ENCODE measurements at places on chromosomes 7 and 10.

GRCh38 chr10:90125456-90126255 lies 424.3 kb downstream of the KIF20B start:
- DNase-seq, result no peak

- no peak for DNase-seq
These were observed 491.4 kb downstream of the NEBL start for GRCh38 chr10:20405761-20406160.

GRCh38 chr7:32336726-32337125 lies 153.5 kb downstream of the LSM5 start:
- peak; percentile 8 for DNase-seq

DNA sequence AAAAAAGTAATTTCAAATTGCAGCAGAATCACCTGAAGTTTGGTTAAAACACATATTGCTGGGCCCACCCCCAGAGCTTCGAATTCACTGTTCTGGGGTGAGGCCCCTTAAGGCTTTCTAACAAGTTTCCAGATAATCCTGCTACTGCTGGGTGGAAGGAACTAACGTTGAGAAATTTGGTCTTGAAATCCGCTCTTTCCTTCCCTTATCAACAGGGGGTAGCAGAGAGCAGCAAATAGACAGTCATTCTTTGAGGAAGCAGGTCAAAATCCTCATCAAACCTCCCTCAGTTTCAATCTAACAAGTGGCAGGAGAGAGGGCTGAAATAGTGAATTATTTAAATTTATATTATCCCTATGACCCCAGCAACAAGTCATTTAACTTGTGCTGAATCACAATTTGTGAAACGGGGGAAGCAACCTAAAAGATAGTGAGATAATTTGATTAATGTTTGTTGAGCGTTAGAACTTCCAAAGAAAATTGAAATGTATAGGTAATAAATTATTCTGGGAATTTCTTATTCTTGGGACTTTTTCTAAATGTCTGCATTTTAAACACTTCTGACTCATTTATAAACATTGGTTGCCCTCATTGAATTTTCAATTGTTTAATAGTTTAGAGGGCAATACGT lies 21.7 kb upstream of the MALSU1 start:
- DNase-seq, result peak; percentile 75

- no peak for DNase-seq
These were observed 27.3 kb upstream of the PLXDC2 start for GRCh38 chr10:19788902-19789301.

DNA sequence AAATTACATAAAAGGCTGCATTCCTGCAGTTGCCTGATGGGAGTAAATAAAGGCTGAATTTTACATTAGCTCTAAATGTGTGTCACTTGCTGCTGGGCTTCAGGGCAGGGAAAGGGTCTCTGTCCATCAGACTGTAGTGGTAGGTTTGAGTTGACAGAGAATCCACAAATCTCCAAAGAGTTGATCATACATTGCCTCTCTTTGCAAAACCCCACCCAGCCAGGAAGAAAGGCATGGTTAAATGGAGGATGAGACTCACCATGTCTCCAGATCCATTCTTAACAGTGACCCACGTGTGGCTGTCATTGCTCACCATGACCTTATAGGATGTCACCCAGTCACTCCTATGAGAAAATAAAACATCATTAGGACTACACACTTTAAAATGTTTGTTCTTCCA lies 92.8 kb downstream of the CPXM2 start:
- DNase-seq, result no peak

DNA sequence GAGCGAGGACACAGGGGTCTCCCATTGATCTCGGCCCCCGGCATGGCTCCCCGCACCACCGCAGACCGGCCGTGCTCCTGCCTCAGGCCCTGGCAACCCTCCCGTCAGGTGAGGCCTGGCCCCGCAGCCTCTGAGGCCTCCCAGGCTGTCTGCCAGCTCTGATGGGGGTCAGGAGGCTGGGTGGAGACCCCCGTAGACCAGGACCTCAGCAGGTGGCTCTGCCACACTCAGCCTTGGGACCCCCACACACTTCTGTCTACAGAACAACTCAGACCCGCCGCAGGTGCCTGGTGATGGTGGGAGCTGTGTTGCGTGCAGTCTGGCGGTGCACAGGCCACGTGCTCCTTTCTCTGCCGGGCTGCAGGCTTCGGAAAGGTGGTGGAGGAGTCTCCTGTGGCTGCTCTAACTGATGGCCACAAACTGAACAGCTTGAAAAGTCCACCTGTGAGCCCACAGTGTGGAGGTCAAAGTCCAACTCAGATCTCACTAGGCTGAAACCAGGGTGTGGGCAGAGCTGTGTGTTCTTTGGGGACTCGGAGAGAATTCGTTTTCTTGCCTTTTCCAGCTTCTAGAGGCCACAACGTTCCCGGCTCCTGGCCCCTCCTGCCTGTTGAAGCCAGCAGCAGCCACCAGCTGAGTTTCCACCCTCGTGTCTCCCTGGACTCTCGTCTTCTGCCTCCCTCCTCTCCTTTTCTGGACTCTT lies 62.5 kb downstream of the PWWP2B start:
- no peak for DNase-seq
